ENCODE measurements at places on chromosomes 6 and 20. TPM values are rescaled to one million over a fixed set of nuclear protein-coding genes. Genes with fewer than 3 reads are reported as not detected.

The SLC17A4 gene
- total RNA-seq, result not detected

The TTLL9 gene
- 0.15 TPM for total RNA-seq

The GGTLC1 gene
- not detected for total RNA-seq

The TNXB gene
- 0.42 TPM for total RNA-seq

The HAO1 gene
- not detected for total RNA-seq

The ENPP4 gene
- 0.25 TPM for total RNA-seq

The GRM1 gene
- 0.02 TPM for total RNA-seq

The ANGPT4 gene
- not detected for total RNA-seq

The PROKR2 gene
- not detected for total RNA-seq

The CLVS2 gene
- total RNA-seq, result 0.15 TPM

The MAP7 gene
- total RNA-seq, result 21.6 TPM

The PRPH2 gene
- total RNA-seq, result not detected

The GABRR1 gene
- total RNA-seq, result not detected

The CENPW gene
- total RNA-seq, result 43.8 TPM

The HEY2 gene
- total RNA-seq, result 0.07 TPM

The CALHM6 gene
- not detected for total RNA-seq
